Ammon's horn (tissue), 1 donor: ENCODE measurements at places on chromosomes 2 and 18.

- peak; percentile 90 for DNase-seq
Measured at GRCh38 chr2:159249990-159250715, 36.4 kb downstream of the WDSUB1 start.

DNA sequence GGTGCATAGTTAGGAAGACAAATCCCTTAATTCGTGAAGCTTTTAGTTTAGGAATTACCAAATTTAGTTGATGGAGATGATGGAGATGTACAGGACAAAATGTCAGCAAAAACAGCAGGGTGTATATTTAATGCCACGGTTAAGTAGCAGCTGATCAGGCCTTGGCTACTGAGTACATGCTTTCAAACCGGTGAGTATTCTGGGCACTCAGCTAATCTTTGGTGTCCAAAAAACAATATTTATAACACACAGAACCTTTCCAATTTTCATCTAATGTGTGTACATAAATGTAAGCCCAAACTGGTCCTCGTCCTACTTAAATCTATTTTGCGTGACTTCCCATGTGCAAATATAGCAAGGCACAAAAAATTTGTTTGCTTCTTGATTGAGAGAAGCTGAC lies 703.4 kb upstream of the LINC00305 start:
- DNase-seq: no peak

DNA sequence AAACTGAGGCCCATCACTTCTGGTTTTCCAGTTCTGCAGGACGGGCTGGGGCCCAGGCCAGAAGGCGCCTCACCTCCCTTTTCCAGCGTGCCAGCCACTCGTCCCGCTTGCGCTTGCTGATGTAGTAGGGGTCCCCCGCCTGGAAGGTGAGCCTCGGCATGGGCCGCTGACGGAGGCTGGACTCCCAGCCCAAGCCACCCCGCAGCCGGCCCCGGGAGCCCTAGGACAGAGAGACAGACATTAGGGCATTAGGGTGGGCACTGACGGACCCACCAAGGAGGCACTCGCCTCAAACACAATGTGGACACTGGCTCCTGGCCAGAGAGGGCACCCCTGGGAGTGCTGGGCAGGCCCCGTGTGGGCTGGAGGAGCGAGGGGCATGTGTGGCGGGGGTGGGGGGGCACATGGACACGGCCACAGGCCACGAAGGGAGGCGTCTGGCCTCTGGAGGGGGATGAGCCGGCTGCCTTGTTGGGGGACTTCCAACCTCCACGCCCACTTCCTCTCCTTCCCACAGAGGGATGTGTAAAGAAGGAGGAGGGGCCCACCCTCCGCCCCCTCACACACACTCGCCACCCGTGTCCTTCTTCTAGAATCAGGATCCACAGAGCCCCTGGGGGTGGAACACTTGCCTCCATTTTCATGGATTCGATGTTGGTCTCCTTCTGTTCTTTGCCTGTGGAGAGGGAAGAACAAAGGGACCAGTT lies 66.7 kb downstream of the DNMT3A start:
- no peak for DNase-seq

DNA sequence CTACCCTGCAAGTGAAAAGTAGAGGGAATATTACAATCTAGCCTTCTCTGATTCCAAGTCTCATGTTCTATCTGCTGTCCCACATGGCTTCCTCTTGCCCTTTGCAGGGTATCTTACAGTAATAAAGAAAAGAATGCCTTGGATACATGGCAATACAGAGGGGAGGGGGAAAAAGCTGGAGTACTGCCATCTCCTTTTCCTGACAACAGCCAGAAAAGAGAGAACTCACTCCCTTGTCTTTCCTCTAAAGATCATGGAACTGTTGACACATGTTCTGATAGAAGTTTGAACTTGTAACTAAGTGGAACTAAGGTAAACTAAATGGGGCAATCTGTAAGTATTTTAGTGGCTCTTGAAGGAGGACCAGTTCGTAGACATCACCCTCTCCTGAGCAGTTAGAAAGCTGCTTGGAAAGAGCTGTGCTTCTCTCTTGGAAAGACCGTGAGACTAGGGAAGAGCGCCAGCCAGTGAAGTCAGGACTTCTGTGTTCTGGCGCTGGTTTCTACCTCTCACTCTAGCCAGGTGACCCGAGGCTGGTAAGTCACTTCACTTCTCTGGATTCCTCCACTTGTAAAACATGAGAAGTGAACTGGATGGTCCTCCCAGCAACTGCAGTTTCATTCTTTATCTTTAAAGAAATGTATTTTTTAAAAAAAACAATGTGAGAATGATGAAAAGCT lies 242.3 kb upstream of the FOSL2 start:
- DNase-seq: no peak
